ENCODE measurements at places on chromosomes 12 and 14.

DNA sequence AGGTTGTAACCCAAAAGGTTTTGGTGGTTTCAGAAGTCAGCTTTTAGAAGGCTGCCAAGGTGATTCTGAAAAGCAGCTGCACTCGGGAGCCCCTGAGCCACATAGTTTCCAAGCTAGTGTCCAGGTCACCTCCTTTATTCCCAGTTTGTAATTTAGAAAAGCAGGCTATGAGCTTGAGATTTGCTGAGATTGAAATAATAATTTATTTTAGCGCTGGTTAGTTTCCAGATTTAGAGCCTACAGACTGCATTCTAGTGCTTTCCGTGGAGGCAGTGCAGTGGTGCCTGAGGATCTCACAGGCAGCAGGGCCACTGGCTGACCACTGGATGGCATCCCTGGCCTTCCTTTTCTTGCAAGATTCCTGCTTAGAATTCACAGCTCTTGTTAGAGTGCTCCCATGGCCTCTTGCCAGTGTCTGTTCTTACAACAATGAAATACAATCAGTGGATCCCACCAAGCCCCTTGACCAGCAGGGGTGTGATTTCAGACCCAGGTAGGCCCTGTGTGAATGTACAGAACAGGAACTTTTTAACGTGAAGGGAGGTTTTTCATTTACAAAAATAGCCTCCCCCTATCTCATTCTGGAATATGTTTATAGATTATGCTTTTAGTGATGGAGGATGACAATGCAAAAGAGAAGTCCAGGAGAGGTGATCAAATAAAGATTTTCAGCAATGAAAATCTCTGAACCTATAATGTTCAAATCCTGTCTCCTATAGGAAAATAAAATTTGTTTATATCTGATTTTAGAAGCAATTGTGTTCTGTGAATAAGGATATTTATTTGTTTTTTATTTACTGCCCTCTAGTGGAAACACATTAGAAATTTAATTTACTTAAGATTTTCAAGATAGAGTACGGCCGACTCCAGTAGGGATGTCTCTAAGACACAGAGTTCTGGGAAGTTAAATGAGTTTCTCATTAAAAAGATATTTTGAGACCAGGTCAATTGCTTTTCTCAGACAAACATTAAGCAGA lies 362.1 kb upstream of the STXBP6 start:
- DNase-seq: peak; percentile 10

- DNase-seq: peak; percentile 81
Observed at GRCh38 chr12:40144023-40144422, 38.1 kb upstream of the SLC2A13 start.

DNA sequence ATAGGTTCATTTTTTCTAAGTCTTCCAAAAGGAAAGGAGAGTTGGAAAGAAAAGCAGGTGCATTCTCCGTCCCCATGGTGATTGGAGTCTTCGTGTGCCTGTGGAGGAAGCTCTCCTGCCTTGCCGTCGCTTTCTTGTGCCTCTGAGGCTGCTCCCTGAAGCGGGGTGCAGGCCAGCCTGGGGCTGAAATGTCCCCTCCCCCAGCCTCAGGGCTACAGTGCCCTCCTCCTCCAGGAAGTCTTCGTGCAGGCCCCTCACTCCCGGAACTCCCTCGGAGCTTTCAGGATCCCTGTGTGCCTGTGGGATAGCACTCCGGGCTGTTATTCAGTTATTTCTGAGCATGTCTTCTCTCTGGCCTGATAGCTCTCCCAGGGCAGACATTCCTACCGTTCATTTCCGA lies 569.2 kb downstream of the VRK1 start:
- DNase-seq: no peak

DNA sequence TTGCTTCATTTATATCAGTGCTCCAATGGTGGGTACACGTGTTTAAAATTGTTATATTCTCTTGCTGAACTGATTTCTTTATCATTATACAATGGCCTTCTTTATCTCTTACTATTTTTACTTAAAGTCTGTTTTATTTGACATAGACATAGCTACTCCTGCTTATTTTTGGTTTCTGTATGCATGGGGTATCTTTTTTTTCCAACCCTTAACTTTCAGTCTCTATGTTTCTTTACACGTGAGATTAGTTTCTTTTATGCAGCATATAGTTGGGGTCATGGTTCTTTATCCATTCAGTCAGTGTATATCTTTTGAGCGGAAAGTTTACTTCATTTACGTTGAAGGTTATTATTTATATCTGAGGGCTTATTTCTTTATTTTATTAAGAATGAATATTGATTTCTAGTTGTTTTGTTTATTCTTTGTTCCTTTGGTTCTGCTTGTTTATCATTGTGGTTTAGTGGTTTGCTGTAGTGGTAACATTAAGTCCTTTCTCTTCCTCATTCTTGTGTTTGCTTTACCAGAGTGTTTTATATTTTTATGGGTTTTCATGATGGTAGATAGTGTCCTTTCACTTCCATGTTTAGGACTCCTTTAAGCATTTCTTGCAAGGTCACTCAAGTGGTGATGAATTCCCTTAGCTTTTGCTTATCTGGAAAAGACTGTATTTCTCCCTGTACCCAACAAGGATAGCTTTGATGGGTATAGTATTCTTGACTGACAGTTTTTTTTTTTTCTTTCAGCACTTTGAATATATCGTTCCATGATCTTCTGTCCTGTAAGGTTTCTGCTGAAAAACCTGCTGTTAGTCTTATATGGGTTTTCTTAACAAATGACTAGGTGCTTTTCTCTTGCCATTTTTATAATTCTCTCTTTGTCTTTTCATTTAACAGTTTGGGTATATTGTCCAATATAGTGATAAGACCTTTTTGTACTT lies 38.3 kb upstream of the FAR2 start:
- DNase-seq: no peak

- no peak for DNase-seq
Observed at GRCh38 chr14:81234278-81234677, 13.5 kb upstream of the GTF2A1 start.

DNA sequence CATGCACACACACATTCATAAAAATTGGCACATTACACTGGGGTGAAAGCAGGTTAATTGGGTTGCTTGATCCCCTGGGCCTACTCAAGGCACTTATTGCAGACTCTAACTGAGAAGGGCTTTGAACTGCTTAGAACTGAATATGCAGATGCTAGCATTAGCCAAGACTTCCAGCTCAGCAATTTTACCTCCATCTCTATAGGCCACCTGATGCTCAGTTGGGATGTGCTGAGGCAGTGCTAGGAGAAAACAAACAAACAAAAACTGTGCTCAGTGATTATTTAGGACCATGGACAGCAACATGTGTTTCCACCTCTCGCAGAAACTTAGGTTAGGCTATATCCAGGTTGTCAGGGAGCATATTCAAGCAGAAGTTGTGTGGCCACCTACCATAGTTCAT lies 124.8 kb upstream of the WSCD2 start:
- no peak for DNase-seq

DNA sequence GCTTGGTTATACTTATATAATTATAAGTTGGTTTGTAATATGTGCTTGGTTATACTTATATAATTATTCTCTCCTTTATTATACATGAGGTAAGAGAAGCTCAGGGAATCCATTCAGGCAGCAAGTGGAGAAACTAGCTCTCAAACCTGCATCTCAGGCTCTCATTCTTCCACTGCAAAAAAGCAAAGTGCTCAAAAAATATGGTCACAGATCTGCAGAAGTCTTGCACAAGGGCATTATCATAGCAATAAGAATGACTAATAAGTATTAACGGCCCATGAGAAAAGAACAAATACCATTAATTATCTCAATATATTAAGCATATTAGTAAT lies 476 bp upstream of the TRAFD1 start:
- no peak for DNase-seq

GRCh38 chr12:45232146-45232755 lies 16.4 kb downstream of the ANO6 start:
- DNase-seq: no peak

- DNase-seq: peak; percentile 80
Observed at GRCh38 chr12:128817111-128818015, 6.4 kb downstream of the SLC15A4 start.

GRCh38 chr12:30840715-30841114 lies 85.8 kb upstream of the TSPAN11 start:
- DNase-seq: no peak

- DNase-seq: no peak
Observed at GRCh38 chr12:95762123-95762785, 28.3 kb downstream of the NTN4 start.

- no peak for DNase-seq
Observed at GRCh38 chr12:99752740-99753139, 105.2 kb downstream of the GARIN6 start.

DNA sequence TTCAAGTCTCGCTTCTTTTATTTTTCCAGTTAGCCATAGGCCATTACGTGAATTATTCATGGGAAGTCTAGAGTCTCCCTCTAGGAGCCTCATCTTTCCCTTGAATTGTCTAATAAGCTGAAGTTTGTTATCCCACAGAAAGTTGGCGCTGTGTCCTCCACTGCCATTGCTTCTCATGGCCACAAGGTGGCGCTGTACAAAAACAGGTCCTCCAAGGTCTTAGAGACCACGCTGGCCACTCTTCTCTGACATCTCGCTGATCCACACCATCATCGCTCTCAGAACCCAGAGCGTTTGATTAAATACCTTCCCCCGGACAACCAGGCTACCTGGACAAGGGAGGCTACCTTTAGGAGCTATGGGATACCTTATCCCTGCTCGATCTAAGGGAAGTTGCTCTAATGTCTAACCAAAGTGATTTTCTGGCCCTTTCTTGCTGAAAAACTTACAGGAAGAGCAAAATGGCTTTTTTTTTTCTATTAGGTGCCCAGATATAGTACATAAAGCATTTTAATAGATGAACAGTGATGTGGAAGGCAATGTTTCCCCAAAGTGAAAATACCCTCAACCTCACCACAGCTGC lies 110.0 kb downstream of the CCDC60 start:
- peak; percentile 64 for DNase-seq

GRCh38 chr12:27806259-27806658 lies 26.2 kb upstream of the MANSC4 start:
- no peak for DNase-seq

GRCh38 chr12:56042843-56043242 lies 1.1 kb downstream of the RPS26 start:
- DNase-seq: no peak

- no peak for DNase-seq
Observed at GRCh38 chr14:29926228-29926627, 1.4 kb downstream of the PRKD1 start.

DNA sequence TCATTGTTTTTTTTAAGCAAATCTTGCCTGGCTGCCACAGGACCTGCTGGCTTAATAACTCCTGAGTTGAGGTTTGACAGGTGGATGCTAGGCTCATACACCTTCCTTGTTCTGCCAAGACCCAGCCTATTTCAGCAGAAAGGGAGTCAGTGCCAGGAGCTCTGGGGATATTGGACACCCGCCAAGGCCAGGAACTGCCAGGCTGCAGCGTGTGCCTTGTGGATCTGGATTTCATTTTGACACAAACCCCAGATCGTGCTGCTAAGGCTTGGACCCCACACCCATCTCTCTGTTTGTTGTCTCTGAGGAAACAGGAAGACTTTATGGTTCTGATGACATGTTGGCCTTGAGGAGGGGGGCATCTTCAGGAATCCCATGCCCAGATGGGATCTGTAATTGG lies 44.4 kb upstream of the PRIMA1 start:
- no peak for DNase-seq

- no peak for DNase-seq
Observed at GRCh38 chr12:91241756-91242155, 59.1 kb upstream of the DCN start.

DNA sequence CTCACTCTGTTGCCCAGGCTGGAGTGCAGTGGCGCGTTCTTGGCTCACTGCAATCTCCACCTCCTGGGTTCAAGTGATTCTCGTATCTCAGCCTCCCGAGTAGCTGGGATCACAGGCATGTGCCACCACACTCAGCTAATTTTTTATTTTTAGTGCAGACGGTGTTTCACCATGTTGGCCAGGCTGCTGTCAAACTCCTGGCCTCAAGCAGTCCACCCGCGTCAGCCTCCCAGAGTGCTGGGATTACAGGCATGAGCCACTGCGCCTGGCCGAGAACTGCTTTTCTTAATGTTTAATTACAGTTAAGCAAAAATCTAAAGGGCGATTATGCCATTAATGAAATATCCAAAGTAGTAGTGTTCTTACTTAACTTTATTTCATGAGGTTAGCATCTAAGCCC lies 13.6 kb downstream of the YARS2 start:
- DNase-seq: no peak

DNA sequence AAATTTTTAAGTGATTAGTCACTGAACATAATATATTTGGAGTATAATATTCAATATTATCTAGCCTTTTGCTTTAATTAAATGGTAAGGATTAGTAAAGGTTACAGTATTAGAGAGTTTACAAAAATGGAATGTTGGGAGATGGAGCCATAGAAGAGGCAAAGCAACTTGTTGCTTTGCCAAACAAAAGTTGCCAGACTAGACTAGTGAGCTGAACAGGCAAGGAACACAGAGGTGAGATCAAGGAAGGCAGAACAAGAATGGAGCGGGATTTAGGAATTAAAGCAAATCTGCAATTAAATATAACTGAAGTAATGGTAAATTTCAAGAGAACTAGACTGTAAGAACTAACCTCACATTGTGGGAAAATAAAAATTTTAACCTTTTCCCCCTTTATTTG lies 5.1 kb downstream of the ARF6 start:
- DNase-seq: no peak

GRCh38 chr14:60195179-60195810 lies 30.1 kb upstream of the DHRS7 start:
- no peak for DNase-seq

DNA sequence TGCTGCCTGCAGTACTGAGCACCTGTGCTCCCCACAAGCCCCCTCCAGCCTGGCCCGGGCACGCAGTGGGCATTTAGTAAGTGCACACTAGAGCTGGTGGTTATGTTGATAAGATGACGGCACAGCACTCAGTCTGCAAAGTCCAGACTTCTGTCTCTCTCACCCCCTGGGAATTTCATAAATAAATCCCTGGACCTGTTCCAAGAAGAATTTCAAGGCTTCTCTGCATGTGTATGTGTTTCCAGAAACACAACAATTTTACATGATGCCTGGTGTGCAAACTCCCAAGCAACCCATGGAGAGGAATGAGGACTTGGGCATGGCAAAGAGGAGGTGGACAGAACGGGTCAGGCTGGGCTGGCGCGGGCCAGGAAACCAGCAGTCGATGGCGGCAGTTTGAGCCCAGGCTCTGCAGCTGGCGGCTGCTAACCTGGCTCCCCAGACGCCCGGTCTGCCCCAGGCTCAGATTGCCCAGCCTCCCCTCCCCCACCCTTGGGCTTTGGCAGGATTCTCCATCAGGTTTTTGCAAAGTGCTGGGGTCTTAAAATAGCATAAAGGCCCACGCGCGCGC lies 10.4 kb upstream of the ACVR1B start:
- no peak for DNase-seq

DNA sequence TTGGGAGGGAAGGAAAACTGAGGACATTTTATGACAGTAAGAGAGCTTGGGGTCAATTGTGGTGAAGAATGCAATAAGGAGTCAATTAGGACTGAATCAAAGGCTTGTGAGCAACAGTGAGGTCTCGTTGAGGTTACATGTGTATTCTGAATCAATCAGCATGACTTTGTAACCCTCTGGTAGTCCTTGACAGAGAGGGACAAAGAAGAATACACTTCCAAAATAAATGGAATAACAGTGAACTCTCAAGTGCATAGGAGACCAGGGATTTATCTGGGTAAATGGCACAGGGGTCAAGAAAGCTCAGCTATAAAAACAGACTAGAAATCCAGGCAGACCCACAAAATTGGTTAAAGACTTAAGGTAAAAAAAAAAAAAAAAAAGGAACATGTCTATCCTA lies 85.1 kb upstream of the NAV3 start:
- no peak for DNase-seq
